NCI-H2081 treated with DMSO at 0.1 percent for 48 hours (cell line): ENCODE measurements at places on chromosomes 16 and 17.

DNA sequence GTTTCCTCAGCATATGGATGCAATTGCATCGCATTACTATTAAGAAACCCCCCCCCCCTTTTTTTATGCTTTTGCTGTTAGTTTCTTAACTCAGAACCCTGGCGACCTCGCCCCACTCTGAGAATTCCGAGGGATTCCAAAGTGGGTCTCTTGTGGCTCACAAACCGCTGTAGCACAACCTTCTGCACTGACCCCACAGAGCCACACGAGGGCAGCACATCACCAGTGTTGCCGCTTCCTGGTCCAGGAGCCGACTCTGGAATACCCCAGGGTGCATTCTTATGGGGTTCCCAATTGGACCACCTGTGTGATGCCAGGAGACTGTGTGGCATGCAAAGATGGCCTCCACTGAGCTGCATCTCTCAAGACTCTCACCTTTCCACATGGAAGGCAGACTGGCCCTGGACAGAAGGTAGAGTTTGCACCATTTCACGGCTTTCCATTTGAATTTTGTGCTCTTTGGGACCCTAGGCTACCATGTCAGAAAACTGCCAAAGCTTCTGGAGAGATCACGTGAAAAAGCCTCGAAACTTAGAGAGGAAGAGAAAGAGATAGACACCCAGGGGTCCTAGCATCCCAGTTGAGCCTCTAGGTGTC is 432.7 kb upstream of the ASIC2 start:
- no peak for DNase-seq

GRCh38 chr16:2856061-2856670 is 1.8 kb downstream of the PRSS22 start:
- DNase-seq, result no peak

- DNase-seq, result no peak
Measured at GRCh38 chr16:64403352-64403751, 718.5 kb downstream of the CDH11 start.

- DNase-seq, result no peak
Measured at GRCh38 chr17:59825533-59826322, 67.0 kb downstream of the TUBD1 start.

GRCh38 chr17:38605841-38606645 is at the start of gene SRCIN1:
Gene SRCIN1 (minus strand): TSS chr17:38605952. CDS start chr17:38605705, 247 bp downstream.
- no peak for DNase-seq

GRCh38 chr17:15513856-15514459 is 46.5 kb upstream of the CDRT4 start:
- DNase-seq, result no peak

- DNase-seq, result no peak
Measured at GRCh38 chr16:15033309-15033707, 22.6 kb downstream of the NTAN1 start.

- no peak for DNase-seq
Measured at GRCh38 chr16:79505344-79505743, 95.2 kb downstream of the MAF start.

DNA sequence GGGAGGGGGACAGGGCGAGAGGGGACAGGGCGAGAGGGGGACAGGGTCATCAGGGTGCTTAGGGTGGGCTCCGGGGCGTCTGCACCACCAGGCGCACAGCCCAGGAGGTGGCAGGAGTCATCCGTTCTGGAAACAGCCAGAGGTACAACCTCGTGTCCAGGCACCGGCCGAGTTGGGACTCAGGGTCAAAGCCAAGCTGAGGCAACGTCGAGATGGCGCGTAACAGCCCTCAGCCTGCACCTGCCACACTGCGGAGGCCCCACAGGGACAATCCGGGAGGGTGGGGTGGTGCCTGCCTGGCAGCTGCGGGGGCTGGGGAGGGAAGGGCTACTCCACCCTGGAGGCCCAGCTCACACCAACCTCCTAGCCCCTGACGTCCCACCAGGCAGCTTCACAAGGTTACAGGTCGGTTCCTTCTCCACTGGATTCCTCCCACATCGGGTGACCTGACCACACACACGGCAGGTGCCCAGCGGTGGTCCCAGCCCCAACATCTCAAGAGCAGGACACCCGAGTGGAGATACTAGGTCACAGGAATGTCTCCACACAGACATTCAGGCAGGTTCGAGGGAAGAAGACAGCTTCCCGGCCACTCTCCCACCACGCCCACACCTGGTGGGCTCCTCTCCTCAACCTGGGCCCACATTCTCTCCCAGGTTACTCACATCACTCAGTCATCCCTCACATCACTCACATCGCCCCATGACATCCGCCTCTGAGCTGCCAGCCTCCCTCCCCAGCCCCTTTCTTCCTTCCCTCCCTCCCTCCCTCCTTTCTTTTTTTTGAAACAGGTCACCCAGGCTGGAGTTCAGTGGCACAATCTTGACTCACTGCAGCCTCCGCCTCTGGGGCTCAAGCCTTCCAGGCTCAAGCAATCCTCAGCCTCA is 47.3 kb downstream of the RPH3AL start:
- no peak for DNase-seq

GRCh38 chr16:10196999-10197398 is 14.8 kb upstream of the GRIN2A start:
- DNase-seq, result no peak

GRCh38 chr16:4433228-4433627 is 7.6 kb downstream of the DNAJA3 start:
- DNase-seq, result no peak

GRCh38 chr16:75761108-75761507 is 34.8 kb upstream of the CPHXL start:
- no peak for DNase-seq

GRCh38 chr17:13008461-13008860 is 9.4 kb downstream of the ELAC2 start:
- DNase-seq, result no peak

DNA sequence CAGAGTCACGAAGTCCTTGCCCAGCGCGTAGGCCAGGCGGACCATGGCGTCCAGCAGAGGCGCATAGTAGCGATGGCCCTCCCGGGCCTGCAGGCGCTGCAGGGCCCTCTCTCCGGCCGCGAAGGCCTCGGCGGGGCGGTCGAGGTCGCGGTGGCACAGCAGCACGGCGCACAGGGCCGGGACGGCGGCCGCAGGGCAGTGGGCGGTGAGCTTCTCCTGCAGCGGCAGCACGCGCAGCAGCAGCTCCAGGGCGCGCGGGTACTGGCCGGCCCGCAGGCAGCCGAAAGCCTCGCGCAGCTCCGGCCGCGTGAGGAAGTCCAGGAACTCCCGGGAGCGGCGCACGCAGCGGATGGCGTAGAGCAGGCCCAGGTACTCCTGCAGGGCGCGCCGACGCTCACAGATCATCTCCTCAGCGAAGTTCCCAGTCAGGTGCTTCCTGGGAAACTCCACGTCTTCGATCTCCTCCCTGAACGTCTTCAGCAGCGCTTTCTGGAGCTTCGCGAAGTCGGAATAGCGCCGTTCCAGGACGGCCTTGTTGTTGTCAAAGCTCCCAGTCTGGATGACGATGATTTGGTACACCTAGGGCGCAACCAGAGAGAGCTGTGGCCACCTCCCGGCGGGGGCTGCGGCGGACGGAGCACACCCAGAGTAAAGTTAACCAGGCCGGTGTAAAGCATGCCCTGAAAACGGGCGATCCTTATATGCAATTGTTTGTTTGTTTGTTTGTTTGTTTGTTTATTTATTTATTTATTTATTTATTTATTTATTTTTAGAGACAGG is 7.4 kb downstream of the SNX20 start:
- DNase-seq, result no peak

DNA sequence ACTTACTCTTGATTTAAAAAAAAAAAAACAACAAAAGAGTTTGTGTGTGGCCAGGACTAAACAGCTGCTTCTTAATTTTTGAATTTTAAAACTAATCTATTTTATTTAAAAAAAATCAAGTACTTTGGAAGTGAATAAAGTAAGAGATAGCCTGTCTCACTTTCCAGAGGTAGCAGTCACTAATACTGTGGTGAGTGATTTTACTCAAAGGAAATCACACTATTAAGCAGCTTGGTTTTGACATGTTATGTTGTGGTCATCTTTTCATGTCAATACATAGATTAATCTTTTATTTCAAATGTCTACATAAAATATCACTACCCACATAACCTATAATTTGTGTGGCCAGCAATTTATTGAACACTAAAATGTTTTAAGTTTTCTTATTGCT is 102.2 kb upstream of the HLF start:
- DNase-seq, result no peak

DNA sequence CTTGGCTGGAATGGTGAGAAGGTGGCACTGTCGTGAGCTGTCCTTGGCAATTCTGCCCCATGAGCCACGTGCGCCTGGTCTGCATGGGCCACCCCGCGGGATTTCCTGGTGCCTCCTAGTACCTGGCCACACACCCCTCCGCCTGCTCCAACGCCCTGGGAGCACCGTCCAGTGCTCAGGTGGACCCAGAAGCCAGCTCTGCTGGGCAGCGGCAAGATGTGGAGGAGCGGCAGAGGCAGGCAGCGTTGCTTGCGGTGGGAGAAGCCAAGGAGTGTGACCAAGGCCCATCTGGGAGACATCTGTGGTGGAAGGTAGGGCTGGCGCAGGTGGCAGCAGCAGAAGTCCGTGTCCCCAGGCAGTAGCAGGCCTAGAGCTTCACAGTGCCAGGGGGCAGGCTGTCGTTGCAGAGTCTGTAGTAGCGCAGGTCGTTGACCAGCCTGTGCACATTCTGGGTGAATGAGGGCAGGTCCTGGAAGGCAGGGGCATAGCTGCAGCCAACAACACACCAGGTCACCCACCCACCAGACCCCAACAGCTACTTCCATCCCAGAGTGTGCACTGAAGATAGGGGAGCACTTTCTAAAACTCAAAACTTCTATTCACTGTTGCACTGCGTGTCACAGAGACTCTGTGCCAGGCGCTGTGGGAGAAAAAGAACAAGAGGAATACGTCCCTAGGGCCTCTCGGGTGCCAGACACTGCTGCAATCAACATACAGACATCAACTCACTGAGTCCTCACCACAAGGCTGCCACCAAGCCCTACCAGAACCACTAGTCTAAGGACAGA is 34.9 kb upstream of the GSG1L start:
- DNase-seq, result no peak

DNA sequence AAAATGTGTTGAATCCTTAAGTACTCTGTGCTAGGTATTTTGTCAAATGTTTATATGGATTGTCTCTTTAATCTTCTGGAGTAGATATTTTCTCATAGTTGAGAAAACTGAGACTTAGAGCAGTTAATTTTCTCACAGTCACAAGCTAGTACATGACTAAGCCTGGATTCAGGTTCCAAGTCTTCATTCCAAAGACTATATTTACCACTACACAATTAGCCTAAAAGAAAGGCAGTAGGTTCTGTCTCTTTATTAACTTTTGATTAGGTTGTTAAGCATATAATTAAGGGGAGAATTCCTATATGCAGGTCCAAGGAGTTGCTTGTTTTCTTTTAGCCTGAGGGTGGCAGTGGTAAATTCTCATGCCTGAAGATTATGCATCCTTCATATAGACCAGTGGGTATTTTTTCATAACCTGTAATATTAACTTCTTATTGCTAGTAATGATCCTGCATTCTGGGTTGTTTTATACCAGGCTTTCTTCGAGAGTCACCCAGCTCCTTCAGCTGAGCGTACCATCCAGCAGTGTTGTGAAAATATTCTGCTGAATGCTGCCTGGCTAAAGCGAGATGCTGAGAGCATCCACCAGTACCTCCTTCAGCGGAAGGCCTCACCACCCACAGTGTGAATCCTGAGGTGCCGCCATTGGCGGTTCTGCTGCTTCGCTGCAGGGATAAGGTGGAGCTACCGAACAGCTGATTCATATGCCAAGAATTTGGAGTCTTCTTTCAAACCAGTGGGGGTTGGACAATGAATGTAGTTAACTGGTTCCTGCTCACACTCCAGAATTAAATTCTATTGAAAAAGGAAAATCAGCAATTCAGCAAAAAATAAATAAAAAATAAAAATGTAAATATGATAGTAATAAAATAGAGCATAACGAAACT is 28.2 kb upstream of the KPNB1 start:
- no peak for DNase-seq

GRCh38 chr17:79647456-79647915 is 36.6 kb upstream of the RBFOX3 start:
- DNase-seq, result no peak

GRCh38 chr16:81544700-81545271 is 100.2 kb downstream of the CMIP start:
- no peak for DNase-seq

GRCh38 chr16:27735031-27735430 is 185.1 kb downstream of the KATNIP start:
- DNase-seq, result no peak

- DNase-seq, result no peak
Measured at GRCh38 chr17:49995055-49995738, at the start of gene DLX3. Gene DLX3 (minus strand): TSS chr17:49995224. CDS start chr17:49994998, 226 bp downstream.

- DNase-seq, result no peak
Measured at GRCh38 chr16:30395992-30396585, 869 bp downstream of the ZNF48 start.

GRCh38 chr16:46848768-46849764 is 18.1 kb upstream of the C16orf87 start:
- no peak for DNase-seq

- DNase-seq, result no peak
Measured at GRCh38 chr16:85395207-85395912, 217.8 kb upstream of the GSE1 start.

DNA sequence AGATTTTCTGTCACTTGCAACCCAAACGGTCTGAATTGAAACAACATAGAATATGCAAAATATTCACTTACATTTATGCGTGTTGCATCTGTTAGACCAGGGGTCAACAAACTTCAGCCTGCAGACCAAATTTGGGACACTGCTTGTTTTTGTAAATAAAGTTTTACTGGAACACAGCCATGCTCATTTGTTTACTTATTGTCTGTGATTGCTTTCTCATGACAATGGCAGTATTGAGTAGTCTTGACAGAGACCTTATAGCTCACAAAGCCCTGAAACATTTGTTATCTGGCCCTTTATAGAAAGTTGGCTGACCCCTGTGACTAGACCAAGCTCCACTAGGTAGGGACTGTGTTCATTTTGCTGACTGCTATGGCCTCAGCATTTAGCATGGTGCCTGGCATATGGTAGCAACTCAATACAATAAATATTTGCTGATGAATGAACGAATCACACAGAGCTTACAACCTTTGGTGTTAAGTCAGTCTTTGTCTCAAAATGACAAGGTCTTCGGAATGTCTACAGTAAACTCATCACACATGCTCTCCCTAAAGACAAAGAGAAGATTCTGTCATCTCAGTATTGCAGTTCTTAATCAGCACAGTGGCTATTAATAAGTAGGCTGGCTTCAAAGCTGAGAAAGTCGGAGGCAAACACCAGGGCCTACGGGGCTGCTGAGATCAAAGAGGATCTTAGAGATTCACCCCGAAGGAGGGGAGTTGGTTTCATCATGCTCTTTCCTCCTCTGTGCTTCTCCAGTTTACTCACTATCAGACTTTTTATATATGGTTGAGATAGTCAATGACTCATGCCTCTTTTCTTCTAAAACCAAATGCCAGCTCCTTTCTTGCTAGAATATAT is 95.2 kb upstream of the AXIN2 start:
- DNase-seq, result no peak

DNA sequence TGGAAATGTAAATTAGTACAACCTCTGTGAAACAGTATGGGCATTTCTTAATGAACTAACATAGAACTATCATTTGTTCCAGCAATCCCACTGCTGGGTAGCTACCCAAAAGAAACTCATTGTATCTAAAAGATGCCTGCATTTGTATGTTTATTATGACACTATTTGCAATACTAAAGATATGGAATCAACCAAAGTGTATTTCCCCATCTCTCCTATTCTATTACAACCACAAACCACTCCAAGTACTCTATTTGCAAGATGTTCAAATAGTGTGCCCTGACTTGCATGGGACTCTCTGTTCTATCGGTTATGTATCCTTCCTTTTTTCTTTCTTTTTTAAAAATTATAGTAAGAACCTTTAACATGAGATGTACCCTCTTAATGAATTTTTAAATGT is 845.2 kb downstream of the CDH11 start:
- no peak for DNase-seq
